Left renal cortex interstitium (tissue), 4 donors: ENCODE measurements at places on chromosomes 3 and 15. TPM values are rescaled to one million over a fixed set of nuclear protein-coding genes. Genes with fewer than 3 reads are reported as not detected.

Gene RBP2
- 0.52 TPM for polyA plus RNA-seq

GRCh38 chr3:63969876-63970275, 53.4 kb downstream of the PSMD6 start:
- DNase-seq, result no peak

- no peak for DNase-seq
Observed at GRCh38 chr15:72962054-72962702, 90.1 kb upstream of the NEO1 start.

- DNase-seq, result no peak
Observed at GRCh38 chr15:90138071-90138833, 36.0 kb upstream of the IDH2 start.

Gene ADGRG7
- polyA plus RNA-seq, result 0.08 TPM

DNA sequence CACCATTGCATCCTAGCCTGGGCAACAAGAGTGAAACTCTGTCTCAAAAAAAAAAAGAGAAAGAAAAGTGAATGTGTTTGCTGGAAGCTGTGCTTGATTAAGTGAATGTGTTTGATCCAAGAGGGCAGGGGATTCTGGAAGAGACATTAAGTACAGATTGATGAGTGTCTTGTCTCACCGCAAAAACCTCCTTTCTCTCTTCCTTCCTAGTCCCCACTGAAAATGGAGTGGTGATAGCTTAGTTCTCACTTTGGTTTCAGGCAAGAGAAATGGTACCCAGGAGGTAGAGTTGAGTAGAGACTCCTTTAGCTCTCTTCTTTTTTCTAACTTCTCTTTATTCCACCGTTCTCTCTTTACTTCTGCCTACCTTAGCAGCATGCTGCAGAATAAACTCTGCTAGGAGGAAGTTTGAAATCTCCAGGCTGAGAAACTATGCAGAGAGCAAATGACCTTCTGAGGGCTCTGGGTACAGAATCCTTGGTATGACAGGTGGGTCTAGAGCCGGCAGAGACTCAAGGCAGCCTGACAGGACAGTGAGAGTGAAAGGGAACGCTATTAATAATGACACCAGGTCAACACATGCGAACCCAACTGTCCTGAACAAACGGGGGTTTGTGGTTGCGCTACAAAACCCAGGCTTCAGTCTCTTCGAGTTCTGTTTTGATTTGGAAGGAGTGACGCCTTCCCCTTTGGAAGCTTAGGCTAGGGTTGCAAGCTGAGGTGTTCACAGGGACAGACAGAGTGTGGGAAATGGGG, 74.9 kb downstream of the SMAD3 start:
- DNase-seq, result no peak

- DNase-seq, result no peak
Observed at GRCh38 chr15:38642689-38643270, 78.2 kb upstream of the RASGRP1 start.

DNA sequence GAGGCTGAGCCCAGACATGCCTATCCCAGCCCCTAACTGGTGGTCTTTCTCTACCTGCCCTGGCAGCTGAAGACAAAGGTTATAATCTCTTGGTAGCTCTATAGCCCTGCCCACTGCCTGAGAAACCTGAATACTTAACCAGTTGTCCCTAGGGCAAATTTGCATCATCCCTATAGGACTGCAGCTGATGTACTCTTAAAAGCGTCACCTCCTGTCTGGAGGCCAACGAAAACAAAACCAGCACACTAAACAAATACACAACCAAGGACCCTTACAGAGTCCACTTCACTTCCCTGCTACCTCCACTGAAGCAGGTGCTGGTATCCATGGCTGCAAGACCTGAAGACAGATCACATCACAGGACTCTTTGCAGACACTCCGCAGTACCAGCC, 98.0 kb downstream of the KCNAB1 start:
- no peak for DNase-seq

- no peak for DNase-seq
Observed at GRCh38 chr3:16132190-16132589, 42.3 kb upstream of the GALNT15 start.

DNA sequence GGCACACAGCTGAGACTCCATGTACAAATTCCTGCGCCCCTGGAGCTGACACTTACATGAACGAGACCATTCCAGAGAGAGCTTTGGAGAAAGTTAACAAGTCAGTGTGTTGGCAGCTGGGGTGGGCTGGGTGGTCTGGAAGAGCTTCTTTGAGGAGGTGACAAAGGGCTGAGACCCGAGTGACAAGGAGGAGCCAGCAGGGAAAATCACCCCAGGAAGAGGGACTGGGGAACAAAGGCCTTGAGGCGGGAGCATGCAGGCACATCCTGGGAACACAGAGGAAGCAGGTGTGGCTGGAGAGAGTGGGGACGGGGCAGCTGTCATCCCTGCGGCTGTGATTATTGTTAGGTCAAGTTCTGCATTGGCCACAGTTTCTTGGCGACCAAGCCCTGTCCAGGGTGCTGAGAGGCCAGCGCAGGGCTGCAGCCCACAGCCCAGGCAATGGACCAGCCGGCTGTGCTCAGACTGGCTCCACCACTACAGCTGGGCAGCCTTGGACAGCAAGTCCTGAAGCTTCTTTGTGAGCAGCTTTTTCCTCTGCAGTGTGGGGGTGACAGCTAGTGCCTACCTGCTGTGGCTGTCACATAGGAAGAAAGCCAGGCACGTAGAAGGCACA, 34.2 kb upstream of the PRR23E start:
- no peak for DNase-seq

Gene RNU6-1
- polyA plus RNA-seq, result not detected

Gene UCN2
- not detected for polyA plus RNA-seq
